Activated T-helper 1 cell treated with Interleukin-2 at 50 U/mL for 16 hours (primary cell): ENCODE measurements at places on chromosomes 5 and 9.

- DNase-seq, result no peak
Measured at GRCh38 chr5:24633715-24634325, 11.0 kb downstream of the CDH10 start.

DNA sequence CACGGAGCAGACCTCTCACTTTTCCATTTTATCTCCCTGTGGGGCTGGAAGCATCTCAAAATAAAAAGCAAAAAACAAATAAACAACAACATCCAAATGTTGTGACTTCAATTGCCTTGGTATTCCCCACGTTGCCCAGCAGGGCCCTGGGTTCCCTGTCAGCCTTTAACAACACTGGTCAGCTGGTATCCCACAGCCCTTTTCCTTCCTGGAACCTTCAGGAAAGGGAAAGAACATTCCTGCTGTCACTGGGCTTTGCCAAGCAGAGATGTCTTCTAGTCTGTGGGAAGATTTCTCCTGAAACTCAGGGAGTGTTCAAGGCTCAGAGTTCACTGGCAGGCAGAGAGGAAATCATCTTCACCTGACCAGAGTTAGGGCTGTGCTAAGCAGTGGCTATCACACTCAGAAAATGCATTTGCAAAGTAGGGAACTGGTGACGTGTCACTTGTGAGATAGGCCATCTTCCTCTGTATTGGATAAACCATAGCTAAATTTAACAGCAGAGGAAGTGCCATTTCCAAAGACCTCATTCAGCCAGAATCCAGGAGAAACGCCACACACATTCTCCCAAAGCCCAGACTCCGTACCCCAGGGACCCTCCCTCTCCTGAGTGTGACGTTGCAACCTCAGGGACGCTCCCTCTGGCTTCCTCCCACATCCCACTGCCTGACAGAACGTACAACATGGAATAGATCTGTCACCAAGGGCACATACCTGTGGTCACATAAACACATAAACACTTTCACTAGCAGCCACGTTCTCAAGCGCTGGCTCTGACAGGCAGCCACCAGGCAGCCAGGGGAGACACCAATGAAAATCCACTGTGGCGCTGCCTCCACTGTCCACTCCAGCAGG lies 274.0 kb upstream of the DAPK1 start:
- DNase-seq, result no peak

GRCh38 chr5:93294199-93294598 lies 286.8 kb downstream of the NR2F1-AS1 start:
- no peak for DNase-seq

- no peak for DNase-seq
Measured at GRCh38 chr9:75001719-75002421, 26.2 kb downstream of the CARNMT1 start.

GRCh38 chr5:16245249-16245648 lies 65.7 kb upstream of the MARCHF11 start:
- no peak for DNase-seq

- no peak for DNase-seq
Measured at GRCh38 chr5:32383065-32383464, 61.5 kb downstream of the ZFR start.

GRCh38 chr5:16679190-16679589 lies 62.4 kb upstream of the RETREG1 start:
- no peak for DNase-seq

DNA sequence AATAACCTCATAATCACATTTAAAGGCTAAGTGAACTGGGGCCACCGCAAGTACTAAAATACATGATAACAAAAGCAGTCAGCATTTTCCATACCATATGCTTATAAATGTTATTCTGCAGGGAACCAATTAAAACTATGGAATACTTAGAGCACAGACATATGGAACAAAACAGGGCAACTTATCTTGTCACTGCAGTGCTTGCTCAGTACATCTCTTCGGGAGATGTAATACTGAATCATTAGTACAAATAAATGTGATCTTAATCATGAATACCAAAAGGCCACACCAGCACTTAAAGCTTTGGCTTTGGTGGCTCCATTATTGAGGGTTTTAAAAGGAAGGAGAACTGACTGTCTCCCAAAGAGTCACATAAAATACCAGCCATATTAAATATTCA lies 32.1 kb downstream of the PRUNE2 start:
- no peak for DNase-seq
